ENCODE measurements at places on chromosomes 12 and 14. TPM values are rescaled to one million over a fixed set of nuclear protein-coding genes. Genes with fewer than 3 reads are reported as not detected.

PZP gene
- total RNA-seq: not detected

WDHD1 gene
- total RNA-seq: 36.2 TPM

- H3K36me3 ChIP-seq: no peaks in the 10 kb centered on the region
- DNase-seq: no peak
- no peak overlapping the region for H3K27ac ChIP-seq
- no peaks in the 10 kb centered on the region for H3K27me3 ChIP-seq
Observed at GRCh38 chr12:123960856-123961255, 11.8 kb downstream of the CCDC92 start.

PTPRQ gene
- total RNA-seq: not detected

ANAPC7 gene
- 47.2 TPM for total RNA-seq

KLRF2 gene
- not detected for total RNA-seq

SPIC gene
- not detected for total RNA-seq

SPATS2 gene
- total RNA-seq: 15.6 TPM

- H3K27me3 ChIP-seq: peaks cover 25% of the 10 kb centered on the region
- no peaks in the 10 kb centered on the region for H3K4me1 ChIP-seq
- H3K36me3 ChIP-seq: no peaks in the 10 kb centered on the region
- no peak overlapping the region for H3K4me3 ChIP-seq
Observed at GRCh38 chr12:29534935-29535334, 37.4 kb upstream of the OVCH1 start.

ART4 gene
- not detected for total RNA-seq

All from activated CD4-positive, alpha-beta memory T cell treated with anti-CD3 and anti-CD28 coated beads, Interleukin-2, amount 10 ng/mL, durations not matched to agents 7 days and 5 days (primary cell).